Fibroblast of the conjunctiva (primary cell): ENCODE measurements at places on chromosomes 1 and 21.

DNA sequence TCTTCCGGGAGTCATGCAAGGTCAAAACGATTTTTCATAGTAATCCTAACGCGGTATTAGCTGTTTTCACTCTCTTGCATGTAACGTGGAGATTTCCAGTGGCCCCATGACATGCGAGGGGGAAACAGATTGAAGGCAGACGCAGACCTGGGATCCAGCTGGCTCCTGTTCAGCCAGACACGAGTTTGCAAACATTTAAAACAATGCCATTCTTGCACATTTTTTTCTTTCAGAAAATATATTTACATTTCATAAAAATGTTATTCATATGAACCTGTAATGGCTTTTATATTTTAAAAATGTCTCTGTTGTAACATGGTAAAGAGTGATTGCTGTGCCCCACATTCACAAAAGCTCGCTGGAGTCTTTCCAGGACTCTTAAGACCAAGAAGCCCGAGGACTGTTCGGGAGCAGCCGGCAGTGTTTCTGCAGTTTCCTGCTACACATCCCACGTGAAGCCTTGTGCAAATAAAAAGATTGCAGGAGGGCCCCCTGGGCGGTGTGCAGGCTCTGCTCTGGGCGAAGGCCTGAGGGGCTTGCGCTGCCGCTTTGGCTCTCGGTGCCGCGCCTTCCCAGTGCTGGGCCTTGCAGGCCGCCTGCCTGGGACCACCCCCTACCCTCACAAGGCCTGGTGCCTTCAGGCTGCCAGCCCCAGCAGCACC lies 184.9 kb downstream of the DYRK1A start:
- peak; percentile 10 for DNase-seq

DNA sequence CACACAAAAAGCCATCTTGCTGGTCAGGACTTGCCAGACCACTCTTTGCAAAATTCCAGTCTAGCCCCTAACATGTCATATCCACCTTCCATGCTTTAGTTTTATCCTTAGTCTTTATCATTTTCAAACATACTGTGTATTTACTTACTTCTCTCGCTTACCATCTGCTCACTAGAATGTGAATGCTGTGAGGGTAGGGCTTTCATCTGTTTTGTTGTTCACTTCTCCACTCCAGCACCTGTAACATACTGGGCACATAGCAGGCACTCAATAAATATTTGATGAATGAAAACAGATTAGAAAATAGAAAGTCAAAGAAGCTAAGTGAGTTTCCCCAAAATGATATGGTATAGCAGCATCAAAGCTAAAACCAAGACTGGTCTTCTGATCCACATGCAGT lies 79.9 kb downstream of the OLFML2B start:
- DNase-seq: no peak

DNA sequence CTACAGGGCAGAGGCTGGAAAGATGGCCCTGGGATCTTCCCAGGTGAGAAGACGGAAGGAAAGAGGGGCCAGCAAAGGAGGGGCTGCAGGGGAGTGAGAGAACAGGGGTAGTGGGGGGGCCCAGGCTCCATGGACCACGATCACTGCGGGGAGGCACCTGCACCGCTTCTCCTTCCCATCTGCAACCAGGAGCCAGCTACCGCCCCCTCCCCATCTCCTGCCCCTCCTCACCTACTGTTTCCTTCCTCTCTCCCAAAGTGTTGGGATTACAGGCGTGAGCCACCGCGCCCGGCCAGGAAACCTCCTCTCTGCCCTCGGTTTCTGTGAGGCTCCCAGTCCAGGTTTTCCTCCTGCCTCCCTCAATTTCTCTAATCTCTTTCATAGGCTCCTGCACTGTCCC lies 19.4 kb downstream of the KIAA2013 start:
- DNase-seq: no peak

- no peak for DNase-seq
Measured at GRCh38 chr1:226676381-226676780, 62.7 kb downstream of the ITPKB start.

- DNase-seq: no peak
Measured at GRCh38 chr1:201004732-201005131, 18.8 kb downstream of the KIF21B start.

GRCh38 chr1:80225510-80225909 lies 1219.0 kb upstream of the ADGRL4 start:
- DNase-seq: no peak

- DNase-seq: peak; percentile 60
Measured at GRCh38 chr1:216310776-216311175, 112.5 kb downstream of the USH2A start.

- no peak for DNase-seq
Measured at GRCh38 chr21:45513003-45513717, 29.1 kb downstream of the SLC19A1 start.

- peak; percentile 8 for DNase-seq
Measured at GRCh38 chr1:81231729-81232038, 569.0 kb upstream of the ADGRL2 start.

GRCh38 chr1:223684488-223684792 lies 18.9 kb upstream of the CAPN8 start:
- DNase-seq: no peak

- DNase-seq: no peak
Measured at GRCh38 chr1:230158415-230159291, 91.6 kb downstream of the GALNT2 start.

DNA sequence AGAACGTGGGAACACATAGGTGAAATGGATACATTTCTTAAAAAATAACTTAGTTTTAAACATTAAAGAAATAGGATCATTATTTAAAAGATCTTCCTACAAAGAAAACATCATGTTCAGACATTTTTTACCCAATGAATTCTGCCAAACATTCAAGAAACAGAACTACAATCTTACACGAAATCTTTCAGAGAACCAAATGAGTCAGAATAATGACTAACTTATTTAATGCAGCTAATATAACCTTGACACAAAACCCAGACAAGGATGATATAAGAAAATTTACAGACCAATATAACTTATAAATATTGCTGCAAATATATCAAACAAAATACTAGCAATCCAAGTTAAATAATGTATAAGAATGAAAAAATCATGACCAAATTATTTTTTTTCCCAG lies 220.1 kb upstream of the KCNK2 start:
- no peak for DNase-seq

DNA sequence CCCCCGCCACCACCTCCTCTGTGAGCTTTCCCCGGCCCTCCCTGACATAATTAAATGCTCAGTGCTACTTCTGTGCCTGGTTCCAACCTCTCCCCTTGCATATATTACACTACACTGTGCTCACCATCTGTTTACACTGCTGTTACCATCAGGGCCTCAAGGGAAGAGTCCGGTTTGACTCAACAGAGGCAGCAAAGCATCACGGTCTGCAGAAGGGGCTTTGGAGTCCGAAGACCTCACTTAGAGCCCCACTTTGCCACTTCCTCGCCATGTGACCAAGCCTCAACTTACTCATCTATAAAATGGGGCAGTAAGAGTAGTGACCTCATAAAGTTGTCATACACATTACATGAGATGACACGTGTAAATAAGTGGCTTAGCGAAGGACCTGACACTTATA lies 27.4 kb downstream of the KCNN3 start:
- no peak for DNase-seq

DNA sequence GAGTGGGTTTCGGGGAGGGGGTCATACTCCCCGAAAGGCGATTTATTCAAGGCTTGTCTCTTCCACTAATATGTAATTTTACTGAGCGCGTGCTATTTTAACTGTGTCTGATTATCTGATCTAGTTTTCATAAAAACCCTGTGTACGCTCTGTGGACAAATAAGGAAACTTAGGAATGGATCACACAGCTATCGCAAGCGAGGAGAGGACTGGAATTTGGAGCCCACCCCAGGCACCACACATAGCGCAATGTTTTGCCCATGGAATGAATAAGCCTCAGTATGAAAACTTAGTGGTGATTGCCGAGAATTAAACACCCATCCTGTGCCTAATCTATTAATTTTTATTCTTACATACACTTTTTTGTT lies 9.8 kb upstream of the RAB42 start:
- DNase-seq: no peak

DNA sequence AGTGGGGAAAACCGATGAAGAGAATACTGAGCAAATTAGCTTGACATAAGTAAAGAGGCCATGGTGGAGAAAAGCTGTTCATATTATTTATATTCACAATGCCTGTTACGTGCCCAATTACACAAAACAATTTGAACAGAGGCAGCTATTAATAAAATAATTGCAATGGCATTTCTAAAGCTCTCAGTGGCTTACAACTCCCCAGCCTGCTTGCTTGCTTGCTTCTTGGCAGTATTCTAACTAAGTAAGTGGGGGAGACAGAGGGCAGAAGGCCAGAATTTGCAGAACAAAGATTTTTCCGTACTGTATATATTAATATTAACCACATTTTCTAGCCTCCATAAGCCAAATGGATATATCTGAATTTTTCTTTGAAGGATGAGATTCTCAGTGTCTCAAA lies 12.9 kb downstream of the PTPN14 start:
- DNase-seq: no peak

DNA sequence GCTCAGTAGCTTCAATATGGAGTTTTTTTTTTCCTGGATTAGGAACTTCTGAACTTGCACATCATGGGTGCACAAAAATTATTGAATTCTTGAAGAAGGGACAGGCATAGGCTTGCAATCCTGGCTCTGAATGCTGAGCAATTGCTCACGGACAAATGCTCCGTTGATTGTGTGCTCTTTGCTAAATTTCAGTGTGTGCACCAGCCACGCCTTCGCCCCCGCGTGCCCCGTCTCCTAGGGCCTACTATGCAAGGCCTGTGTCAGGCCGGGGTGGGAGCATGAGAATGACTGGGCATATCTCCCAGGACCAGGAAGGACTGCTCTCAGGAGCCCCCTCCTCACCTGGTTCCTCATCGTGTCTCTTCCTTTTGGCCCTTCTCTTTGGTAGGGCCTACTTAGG lies 17.4 kb downstream of the IL6R start:
- DNase-seq: no peak

- DNase-seq: no peak
Measured at GRCh38 chr1:93095804-93096585, 16.9 kb downstream of the MTF2 start.

- DNase-seq: peak; percentile 14
Measured at GRCh38 chr21:15222707-15223106, 157.9 kb upstream of the NRIP1 start.

GRCh38 chr1:36760081-36760480 lies 274.2 kb downstream of the GRIK3 start:
- no peak for DNase-seq

DNA sequence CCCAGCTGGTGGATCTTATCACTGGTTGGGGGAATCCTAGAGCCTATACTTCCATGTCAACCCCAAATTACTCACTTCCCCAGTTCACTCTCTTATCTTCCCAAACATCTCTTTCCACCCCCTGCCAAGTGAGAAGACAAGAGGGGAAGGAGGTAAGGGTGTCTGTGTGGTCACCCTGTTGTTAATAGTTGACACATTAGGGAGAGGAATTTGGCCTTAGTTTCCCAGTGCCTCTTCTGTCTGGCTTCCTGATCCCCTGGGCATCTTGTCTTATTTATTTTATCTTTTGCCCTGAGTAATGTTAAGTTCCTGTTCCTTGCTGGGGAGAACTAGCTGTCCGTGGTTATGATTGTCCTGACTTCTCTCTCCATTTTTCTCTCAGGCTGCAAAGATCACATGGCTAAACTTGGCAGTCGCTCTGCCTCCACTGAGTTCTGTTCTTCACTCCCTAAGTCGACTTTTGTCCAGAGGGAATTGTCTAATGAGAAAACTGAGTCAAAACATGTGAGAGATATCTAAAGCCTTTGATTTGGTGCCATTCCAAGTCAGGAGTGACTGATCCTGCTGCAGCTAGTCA lies 157.1 kb upstream of the SYT6 start:
- peak; percentile 77 for DNase-seq

- DNase-seq: no peak
Measured at GRCh38 chr1:181759481-181759880, 276.2 kb downstream of the CACNA1E start.

- no peak for DNase-seq
Measured at GRCh38 chr21:34907461-34908418, 141.4 kb downstream of the RUNX1 start.
